ENCODE measurements at places on chromosomes 3 and 15. TPM values are rescaled to one million over a fixed set of nuclear protein-coding genes. Genes with fewer than 3 reads are reported as not detected.

Gene FETUB
- total RNA-seq = 0.08 TPM

Gene CLDN16
- 0.16 TPM for total RNA-seq

Gene GOLGA8M
- 0.07 TPM for total RNA-seq

Gene GOLGA8J
- total RNA-seq = 0.09 TPM

Gene NDN
- total RNA-seq = 0.03 TPM

Gene SLCO3A1
- 22.7 TPM for total RNA-seq
